Thyroid gland (tissue), 4 donors: ENCODE measurements at places on chromosomes 7 and 10. TPM values are rescaled to one million over a fixed set of nuclear protein-coding genes. Genes with fewer than 3 reads are reported as not detected.
A peak's percentile ranks its signal among the peaks of the same experiment; 100 is the strongest.

SPDYE2 gene
- not detected for total RNA-seq

DNA sequence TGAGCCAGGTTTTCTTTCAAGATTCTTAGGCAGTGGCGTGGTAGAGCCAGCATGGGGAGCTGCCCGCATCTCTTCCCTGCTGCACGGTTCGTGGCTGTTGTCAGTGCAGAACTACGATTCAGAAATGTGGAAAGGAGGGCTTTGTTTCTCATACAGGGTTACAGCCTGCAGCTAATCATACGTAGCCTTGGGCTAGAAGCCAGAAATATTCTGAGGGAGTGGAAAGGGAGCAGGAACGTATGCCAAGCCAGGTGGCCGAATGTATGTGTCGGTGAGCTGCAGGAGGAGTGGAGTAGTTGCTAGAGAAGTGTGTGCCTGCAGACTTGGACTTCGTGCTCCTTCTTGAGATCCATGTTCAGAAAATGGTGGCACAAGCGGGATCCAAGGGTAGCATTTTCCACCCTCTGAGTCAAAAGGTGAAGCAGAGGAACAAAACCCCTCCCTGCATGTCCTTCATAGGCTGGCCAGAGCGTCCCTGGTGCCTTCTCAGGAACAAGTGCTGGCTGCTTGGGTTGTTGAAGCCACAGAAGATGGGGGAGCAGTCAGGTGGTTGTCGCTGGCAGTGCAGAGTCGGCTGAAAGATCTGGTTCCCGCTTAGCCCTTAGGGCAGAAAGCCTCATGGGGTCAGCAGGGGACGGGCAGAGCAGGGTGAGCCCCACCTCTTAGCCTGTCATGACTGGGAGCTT, 40.9 kb downstream of the LANCL2 start:
- peak; percentile 64 for DNase-seq

NYAP1 gene
- 1.0 TPM for total RNA-seq

VPS37D gene
- 5.6 TPM for total RNA-seq

TUBB8 gene
- 0.40 TPM for total RNA-seq

- no peak for DNase-seq
These were observed 9.0 kb downstream of the LFNG start for GRCh38 chr7:2528481-2529095.

GRCh38 chr7:108190891-108191290, 60.7 kb upstream of the LAMB4 start:
- DNase-seq = no peak

DNA sequence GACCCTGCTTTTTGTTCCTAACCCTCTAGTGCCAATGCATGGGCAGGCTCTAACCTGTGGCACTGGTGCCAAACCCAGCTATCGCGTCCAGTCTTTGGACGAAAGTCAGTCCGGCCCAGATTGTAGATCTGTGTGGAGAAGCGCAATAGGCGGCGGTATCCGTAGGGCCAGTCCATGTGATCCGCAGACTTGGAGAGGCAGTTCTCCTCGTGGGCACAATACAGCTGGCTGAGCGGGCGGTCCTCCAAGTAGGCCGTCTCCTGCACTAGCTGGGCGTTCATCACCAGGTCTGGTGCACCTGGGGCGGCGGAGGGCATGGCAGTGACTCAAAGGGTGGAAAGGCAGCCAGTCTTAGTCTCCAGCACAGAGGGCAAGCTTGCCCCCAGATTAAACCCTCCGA, 14.5 kb downstream of the LOXL4 start:
- DNase-seq = peak; percentile 95

DNA sequence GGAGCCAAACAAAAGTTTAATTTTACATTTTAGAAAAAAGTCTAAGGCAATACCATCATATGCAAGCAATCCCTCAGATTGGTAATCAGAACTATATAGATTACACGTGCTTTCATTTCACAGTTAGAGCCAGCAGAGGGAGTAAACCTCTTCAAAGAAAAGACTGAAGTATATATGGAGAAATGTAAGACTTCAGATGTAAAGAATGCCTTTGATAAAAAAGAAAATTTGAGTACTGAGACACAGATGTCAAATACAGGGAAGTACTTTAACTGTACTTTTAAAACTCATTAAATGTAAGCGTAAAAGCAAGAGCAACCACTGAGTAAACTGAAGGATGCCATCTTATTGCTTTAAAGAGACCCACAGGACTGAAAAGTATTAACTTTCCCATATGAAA, 101.4 kb upstream of the FAM133B start:
- no peak for DNase-seq

GRCh38 chr7:95454438-95455045, 19.7 kb upstream of the PON2 start:
- DNase-seq = no peak

FOXP2 gene
- total RNA-seq = 28.2 TPM

DNA sequence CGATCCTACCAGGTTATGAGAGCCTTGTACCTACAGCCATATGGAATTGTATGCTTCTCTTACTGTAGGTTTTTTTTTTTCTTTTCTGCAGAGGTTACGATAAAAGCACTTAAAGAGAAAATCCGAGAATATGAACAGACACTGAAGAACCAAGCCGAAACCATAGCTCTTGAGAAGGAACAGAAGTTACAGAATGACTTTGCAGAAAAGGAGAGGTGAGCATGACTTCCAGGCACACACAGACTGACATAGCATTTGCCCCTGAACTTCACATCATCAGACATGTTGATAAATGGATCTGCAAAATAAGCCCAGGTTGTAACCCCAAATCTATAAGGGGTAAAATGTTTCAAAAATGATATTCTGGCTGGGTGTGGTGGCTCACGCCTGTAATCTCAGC, 182.4 kb upstream of the SH2B2 start:
- DNase-seq = no peak

DNA sequence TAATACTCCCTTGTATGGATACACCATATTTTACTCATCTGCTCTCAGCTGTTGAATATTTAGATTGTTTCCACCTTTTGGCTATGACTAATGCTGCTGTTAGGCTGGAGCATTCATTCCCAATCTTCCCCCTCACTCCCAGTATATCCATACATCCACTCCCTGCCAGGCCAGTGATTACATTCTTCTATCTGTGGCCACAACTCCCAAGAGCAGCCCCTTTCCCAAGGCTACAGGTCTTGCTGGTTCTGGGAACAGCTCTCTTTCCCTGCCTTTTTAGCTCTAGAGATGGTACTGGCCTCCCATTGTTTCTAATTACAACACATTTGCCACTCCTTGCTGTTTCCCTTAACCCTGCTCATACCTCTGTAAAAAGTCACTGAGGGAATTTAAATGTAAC, 28.2 kb downstream of the SFR1 start:
- no peak for DNase-seq

DNA sequence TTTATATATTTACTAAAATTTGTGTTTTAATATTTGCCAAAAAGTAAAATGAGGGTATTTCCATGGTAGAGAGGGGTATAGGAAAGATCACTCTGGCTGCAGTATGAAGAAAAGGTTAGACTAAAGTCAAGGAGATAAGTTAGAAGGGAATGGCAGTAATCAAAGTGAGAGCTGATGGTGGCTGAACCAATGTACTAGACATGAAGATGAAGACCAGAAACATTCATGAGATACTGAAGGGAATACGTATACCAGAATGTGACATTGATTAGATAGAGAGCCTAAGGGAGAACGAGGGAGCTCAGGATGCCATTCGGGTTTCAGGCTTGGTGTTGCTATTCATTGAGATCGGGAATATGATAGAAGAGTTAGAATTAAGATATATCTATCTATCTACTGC, 7.8 kb downstream of the ZNF713 start:
- DNase-seq = no peak

GRCh38 chr10:22481687-22482539, 136.6 kb downstream of the SPAG6 start:
- no peak for DNase-seq

CYP26C1 gene
- not detected for total RNA-seq

- DNase-seq = peak; percentile 86
These were observed 40.3 kb downstream of the FAM53B start for GRCh38 chr10:124703778-124704427.

ATOH7 gene
- not detected for total RNA-seq

DNA sequence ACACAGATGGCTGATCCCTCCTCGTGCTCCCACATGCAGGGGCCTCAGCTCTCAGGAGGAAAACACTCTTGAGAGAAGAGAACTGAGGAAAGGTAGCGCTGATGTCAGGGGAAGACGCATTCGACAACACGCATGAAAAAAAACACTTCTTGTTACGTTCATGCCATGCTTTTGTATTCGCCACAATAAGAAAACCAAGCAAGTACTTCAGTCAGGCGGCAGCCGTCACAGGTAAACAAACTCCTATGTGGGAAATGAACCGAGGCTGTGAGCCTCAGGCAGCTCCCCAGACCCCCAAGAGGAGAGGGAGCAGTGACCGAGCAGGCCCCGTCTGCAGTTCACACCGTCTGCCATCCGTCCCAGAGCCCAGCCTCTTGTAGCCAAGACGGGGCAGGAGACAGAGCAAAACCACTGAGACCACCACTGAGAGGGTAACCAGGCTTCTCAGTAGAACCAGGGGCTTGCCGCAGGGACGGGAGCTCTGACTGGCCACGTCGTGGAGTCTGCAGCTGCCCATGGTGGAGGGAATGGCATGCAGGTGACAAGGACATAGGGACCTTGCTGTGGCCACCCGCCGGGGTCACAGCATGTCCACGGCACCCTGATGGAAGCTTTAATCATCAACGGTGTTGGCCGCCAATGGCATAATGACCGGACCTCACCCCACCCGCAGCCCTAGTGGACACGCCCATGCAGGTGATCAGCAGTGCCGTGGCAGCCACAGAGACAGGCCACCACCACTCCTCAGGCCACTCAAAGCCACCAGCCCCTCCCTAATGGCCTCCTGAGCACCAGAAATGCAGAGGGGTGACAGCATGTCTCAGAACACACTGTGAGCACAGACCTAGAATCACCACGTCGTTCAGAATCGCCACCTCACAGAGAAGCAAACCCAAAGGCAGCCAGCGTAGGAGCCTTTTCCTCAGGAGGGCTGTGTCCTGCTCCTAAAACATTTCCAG, 304.3 kb downstream of the PTPRN2 start:
- no peak for DNase-seq

C7orf25 gene
- total RNA-seq = 18.9 TPM

CFAP70 gene
- total RNA-seq = 12.2 TPM

- no peak for DNase-seq
These were observed 50.1 kb upstream of the IFRD1 start for GRCh38 chr7:112400141-112400540.

DNA sequence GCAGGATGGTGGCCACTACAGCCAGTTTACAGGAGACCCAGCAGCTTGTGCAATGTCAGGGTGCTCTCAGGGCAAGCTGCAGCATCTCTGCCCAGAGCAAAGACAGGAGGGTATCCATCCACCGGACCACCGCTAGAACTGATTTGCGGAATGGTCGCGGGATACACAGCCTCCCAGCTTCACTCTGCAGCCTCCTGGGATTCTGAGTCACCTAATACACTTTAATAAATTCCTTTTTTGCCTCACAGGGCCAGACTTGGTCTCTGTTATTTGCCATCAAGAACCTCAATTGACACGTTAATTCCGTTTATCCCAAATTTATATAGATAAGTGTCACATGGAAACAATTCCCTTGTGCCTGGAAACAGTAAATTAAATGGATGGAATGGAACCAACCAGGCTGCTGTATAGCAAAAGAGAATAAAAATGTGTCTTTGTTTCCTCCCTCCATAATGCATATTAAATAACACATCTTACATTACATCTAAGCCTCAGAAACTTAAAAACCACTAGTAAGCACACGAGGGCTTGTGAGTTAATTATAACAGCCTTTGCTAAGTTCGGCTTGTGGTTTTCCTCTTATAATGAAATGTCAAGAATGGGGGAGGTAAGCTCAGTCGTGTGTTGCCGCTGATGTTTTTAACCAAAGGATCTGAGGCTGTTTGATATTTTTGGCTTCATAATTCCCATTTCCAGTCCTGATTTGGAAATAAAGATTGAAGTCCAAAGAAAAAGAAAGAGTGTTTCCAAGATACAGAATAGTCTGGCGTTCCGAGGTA, 52.1 kb downstream of the ADRB1 start:
- DNase-seq = no peak

DNA sequence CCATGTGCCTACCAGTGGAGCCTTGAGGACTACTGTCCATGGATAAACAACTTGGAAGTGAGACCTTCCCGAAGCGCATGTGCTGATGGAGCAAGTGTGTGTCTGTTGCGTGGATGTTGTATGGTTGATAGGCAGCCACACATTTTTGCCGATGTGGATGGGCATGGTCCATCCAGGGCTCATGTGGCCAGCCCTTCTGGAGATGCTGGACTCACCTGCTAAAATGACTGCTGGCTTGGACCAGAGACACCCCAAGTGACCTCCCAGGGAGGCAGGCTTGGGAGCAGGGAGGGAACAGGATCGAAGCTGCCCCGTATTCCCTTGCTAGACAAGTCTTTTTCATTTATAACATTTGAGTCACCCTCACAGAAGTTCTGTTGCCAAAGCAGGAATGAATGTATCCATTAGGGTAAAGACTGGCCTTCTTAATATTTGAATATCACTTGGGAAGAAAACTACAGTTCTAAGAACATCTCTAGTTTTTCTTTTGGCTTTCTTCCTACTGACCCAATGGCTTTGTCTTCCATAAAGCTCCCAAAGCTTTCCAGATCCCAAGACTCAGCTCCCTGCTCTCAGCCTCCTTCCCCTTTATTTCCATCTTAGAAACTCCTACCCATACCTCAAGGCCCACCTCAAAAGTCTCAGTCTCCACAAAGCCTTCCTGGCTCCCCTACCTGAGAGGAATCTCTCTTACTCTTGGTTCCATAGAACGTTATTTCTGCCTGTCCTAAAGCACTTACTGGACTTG, 3.0 kb downstream of the PTPRE start:
- no peak for DNase-seq

- DNase-seq = no peak
These were observed 160.5 kb upstream of the PRSS58 start for GRCh38 chr7:142418326-142418725.

DNA sequence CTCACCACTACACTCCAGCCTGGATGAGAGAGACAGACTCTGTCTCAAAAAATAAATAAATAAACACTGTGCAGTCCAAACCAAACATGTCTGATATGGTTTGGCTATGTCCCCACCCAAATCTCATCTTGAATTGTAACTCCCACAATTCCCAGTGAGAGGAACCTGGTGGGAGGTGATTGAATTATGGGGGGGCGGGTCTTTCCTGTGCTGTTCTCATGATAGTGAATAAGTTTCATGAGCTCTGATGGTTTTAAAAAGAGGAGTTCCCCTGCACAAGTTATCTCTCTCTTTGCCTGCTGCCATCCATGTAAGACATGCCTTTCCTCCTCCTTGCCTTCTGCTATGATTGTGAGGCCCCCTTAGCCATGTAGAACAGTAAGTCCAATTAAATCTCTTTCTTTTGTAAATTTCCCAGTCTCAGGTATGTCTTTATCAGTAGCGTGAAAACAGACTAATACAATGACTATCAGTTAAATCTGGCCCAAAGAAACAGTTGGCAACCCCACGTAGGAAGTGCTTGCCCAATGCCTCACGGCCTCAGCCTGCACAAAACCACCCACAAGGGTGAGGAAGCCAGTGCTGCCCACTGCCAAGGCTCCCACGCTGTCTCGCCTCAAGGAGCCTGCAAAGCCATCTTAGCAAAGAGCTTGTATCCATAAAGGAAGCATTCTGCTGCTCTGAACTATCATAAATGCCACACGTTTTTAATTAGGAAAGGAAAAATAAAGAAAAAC, 64.7 kb downstream of the PIK3AP1 start:
- DNase-seq = no peak

GRCh38 chr7:91182819-91183764, 81.1 kb upstream of the FZD1 start:
- no peak for DNase-seq

SPDYE18 gene
- total RNA-seq = 1.2 TPM

GRCh38 chr10:103202319-103202718, 9.2 kb upstream of the NT5C2 start:
- DNase-seq = no peak

JMJD1C gene
- total RNA-seq = 129 TPM
